ENCODE measurements at places on chromosomes 1 and 21. TPM values are rescaled to one million over a fixed set of nuclear protein-coding genes. Genes with fewer than 3 reads are reported as not detected.

GRCh38 chr1:244920911-244921761, 56.8 kb upstream of the HNRNPU start:
- DNase-seq, result no peak

DNA sequence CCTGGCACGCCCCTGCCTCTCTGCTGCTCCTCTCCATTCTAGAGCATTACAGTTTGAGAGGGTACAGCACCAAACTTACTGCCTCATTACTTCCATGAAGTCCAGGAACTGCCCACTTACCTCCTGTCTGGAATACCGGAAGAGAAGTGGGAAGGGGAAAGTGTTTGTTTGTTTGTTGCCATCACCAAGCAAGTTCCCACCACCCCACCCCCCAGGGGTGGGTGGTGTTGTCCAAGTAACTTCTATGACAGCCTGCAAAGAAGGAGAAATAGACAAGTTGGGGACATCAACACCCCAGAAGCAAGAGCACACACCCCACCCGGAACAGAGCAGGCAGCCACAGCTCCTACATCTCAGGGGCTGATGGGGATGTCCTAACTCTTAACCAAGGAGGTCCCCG, 18.0 kb downstream of the OPTC start:
- DNase-seq, result no peak

GRCh38 chr1:195768936-195769335, 839.3 kb downstream of the KCNT2 start:
- no peak for DNase-seq

- no peak for DNase-seq
Measured at GRCh38 chr1:35886577-35887431, 3.8 kb downstream of the AGO1 start.

DNA sequence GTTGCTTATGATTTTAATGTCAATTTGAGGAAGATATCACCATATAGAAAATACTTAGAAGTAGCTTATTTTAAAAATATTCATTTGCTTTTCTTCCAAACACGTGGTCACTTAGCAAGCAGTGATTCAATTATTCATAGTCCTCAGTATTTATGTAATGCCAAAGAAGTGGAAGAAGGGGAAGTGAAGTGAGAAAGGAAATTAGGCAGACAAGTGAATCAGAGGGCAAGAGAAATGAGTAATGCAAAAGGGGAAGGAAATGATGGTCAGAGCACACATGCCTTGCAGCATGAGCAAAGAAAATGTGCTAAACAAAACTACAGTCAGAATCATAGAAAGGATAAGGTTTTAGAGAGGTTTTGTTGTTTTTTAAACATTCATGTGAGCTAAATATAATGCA, 31.8 kb downstream of the SDCCAG8 start:
- DNase-seq, result no peak

GRCh38 chr1:241808265-241808664, 39.7 kb upstream of the EXO1 start:
- no peak for DNase-seq

DNA sequence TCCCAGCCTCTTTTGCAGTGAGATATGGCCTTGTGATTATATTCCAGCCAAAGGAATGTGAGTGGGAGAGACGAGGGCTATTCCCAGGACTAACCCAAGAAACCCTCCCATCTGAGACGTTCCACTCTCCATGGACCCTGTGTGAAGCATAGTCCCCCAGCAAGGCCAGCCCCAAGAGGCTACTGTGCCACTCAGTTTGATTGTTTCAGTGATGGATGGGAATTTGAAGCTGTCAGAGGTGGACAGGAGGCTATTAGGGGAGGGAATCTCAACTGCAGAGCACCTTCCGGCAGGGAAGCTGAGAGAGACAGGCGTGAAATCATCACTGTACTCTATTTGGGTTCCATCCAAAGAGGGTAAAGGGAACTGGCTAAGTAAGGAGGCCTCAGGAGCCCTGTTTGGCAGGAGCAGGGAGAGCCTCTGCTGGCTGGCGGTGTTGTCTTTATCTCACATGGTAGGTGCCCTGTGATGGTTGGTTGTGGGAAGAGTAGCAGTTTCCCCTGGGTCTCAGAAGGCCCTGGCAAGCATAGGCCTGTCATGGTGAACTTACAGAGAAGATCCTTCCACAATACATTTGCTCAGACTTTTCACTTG, 3.4 kb upstream of the TEX35 start:
- DNase-seq, result no peak

The SFPQ gene
- total RNA-seq, result 338 TPM

The MAP3K7CL gene
- 12.0 TPM for total RNA-seq

The PPP1R8 gene
- 54.4 TPM for total RNA-seq

The LAMC1 gene
- total RNA-seq, result 0.17 TPM

Data from activated naive CD8-positive, alpha-beta T cell treated with anti-CD3 and anti-CD28 coated beads, Interleukin-2, amount 10 ng/mL, durations not matched to agents 7 days and 5 days (primary cell).